ENCODE measurements at places on chromosomes 3 and 15.

GRCh38 chr15:63186065-63186464 lies 3.3 kb upstream of the RAB8B start:
- no peak for DNase-seq

GRCh38 chr3:60855250-60855649 lies 396.0 kb downstream of the FHIT start:
- DNase-seq = no peak

DNA sequence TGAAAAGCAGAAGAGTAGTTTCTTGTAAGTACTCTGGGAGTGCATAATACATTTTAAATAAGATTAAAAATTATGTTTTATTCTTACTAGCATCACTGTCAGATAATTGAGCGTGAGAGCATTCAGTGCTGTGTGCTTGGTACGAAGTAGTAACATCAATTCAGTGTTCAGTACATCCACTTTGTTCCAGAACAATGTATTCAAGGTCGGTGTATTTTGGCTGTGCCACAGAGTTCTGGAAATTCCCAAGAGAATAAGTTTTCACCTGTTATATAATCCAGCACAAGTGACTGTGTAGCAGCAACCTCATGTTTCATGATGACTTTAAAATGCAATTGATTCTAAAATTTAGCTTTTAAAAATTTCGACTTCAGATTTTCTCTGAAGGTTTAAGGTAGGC lies 130.6 kb downstream of the IGF1R start:
- DNase-seq = no peak

DNA sequence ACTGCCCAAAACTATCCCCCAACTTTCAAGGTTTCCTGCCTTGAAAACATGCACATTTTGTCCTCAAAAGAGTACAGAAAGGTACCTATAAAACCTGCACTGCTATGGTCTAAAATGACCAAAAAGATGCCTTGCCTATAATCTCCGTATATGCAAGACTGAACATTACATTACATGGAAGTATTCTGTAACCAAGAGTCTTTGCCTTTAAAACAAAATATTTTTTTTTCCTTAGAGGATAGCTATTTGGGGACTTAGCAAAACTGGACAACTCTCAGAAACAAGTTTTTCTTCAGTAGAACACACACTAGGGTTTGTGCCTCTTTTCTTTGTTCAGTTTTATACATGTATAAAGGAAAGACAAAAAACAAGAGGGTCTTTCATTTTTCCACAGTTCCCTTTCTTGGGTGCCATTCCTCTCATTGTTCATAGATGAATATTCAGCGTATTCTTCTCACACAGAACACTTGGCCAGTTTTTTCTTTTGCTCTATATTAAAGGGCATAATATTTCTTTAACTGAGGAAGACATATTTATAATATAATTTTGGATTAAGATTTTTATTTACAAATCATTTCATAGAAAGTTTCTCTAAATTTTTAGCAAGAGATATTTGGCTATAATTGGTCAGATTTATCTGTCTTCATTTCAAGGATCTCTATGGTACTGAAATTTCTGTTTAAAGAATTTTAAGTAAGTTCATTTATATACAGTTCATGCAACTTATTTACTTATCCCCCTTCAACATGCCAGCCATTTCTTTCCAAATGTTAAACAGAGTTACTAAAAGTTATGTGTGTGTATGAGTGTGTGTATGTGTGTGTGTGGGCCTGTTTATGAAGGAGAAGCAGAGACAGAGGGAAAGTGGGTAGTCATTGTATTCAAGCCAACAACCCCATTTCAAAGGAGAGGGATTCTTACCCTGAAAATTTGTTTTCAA lies 142.6 kb downstream of the ZBTB20 start:
- no peak for DNase-seq

- DNase-seq = no peak
Observed at GRCh38 chr3:43183456-43183855, 77.6 kb upstream of the POMGNT2 start.

DNA sequence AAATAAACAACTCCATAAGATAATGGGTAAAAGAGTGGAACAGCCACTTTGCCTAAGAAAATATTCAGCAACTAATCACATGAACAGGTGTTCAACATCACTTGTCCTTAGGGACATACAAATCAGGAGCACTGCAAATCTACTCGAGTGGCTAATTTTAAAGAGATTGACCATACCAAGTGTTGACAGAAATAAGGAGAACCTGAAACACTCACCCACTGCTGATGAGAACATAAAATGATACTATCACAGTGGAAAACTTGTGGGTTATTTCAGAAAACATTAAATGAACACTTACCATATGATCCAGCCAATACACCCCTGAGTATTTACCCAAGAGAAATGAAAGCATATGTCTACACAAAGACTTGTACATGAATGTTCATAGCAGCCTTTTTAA lies 70.5 kb downstream of the GABRB3 start:
- no peak for DNase-seq

GRCh38 chr3:56137415-56137814 lies 330.9 kb downstream of the ERC2 start:
- no peak for DNase-seq

GRCh38 chr15:80214910-80215309 lies 37.1 kb downstream of the CTXND1 start:
- no peak for DNase-seq

Measured in GM13977 (cell line).